Skeletal muscle cell (primary cell): ENCODE measurements at places on chromosomes 7 and 10.

DNA sequence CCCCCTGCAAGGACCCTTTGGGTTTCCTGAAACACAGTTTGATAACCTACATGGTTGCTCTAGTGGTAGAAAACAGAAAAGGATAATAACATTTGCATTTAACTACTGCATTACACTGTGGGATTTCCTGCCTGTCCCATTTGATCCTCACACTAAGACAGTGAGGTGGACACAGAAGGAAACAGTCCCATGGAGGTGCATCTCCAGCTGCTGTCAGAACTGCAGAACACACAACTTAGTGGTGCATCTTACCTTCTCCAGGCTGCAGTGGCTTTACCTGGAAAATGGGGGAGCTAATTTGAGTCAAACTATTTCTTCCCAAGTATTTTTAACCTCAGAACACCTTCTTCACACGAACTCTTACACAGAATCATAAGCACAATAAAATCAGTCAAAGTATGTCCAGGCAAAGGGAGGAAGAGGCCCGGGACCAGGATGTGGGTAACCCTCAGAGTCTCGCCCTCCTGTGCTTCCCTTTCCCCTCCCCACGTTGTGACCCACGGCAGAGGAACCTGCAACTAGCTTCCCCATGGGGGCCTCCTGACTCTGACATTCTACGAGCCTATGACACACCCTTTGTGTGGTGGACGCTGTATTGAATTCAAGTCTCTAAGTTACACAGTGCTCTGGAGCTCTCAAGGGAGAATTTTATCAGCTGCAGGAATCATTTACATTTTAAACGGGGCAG lies 33.7 kb downstream of the SCRN1 start:
- no peak for DNase-seq

DNA sequence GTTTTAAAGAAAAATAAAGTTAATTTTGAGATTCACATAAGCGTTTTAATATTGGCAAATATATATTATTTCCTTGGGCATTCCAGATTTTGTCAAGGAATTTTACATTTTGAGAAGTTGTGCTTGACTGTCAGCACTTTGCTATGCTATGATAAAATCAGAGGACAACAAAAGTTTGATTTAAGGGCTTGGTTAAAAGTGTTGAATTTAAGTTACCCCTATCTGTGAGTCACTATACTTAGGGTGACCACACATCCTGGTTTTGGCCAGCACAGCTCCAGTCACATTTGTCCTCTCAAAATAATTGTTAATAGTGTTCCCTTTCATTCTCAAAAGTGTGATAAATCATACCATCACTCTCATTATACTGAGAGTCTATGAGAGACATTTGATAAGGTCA lies 34.2 kb upstream of the ANK3 start:
- no peak for DNase-seq

GRCh38 chr7:778271-778967 lies 51.3 kb upstream of the PRKAR1B start:
- no peak for DNase-seq

- no peak for DNase-seq
Observed at GRCh38 chr7:75642810-75643486, 95.8 kb downstream of the HIP1 start.

DNA sequence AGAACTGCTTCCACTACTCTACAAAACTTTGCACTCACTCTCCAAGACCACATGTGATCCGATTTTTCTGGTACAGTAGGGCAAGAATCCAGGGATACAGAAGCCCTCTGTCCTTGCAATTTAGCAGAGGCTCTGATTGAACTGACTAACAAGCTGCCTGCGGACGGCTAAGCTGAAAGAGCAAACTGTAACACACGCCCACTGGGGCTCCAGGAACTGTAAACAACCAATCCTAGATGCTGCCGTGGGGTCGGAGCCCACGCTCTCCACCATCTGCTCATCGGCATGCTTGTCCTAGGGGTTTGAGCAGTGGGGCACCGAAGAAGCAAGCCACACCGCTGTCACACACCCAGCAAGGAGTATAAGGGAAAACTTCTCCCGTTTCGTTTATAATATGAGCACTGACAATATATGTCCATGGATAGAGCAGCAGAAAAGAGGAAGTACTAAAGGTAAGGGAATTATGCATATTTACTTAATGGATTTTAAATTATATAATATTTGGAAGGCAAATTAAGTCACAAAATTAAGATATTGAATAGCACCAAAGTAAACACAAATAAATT lies 634.4 kb upstream of the POT1 start:
- no peak for DNase-seq

- DNase-seq = no peak
Observed at GRCh38 chr7:665736-666453, 60.6 kb upstream of the DNAAF5 start.

DNA sequence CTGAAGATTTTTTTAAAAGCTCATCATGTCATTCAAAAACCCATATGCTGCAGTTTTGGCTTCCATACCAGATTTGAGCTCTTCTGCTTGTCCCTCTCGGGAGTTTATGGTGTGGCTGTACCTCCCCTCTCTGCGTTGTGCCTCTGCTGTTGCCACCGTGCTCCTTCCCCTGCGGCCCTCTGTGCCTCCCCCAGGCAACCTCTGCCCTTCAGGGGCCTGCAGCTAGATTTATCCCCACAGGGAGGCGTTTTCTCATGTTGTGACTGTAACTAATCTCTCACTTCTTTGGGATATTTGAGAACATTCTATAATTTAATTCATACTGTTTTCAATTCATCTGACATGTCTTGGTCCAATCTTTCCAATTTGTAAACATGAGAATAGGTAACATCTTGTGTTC lies 52.7 kb downstream of the TASOR2 start:
- no peak for DNase-seq

DNA sequence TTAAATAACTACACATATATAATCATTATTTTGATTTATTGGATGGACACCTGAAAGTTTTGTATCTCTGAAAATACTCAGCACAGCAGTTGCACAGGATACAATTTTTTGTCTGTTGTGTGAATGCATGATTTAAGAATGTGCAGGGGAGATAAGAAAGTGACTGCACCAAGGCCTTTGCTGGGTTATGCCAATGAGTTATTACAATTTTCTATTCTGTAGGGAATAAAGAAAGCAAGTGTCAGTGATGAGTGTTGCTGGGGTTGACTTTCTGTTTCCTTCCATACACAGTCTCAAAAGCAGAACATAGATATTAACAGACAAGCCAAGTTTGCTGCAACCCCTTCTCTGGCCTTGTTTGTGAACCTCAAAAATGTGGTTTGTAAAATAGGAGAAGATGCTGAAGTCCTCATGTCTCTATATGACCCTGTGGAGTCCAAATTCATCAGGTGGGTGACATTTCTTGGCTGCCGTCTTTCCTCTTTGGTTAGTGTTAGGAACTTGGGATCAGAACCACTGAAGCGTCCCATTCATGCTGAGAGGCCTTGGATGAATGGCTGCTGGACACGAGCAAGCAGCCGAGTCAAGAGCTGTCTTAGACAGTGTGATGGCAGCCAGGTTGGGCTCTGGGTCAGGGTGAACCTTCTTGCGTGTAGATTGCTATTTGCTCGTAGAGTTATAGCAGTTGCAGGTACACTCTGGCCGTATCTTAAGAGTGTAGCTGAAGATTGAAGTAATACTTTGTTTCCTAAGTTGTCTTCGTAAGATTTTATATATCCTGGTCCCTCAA lies 92.8 kb downstream of the DOCK1 start:
- no peak for DNase-seq

DNA sequence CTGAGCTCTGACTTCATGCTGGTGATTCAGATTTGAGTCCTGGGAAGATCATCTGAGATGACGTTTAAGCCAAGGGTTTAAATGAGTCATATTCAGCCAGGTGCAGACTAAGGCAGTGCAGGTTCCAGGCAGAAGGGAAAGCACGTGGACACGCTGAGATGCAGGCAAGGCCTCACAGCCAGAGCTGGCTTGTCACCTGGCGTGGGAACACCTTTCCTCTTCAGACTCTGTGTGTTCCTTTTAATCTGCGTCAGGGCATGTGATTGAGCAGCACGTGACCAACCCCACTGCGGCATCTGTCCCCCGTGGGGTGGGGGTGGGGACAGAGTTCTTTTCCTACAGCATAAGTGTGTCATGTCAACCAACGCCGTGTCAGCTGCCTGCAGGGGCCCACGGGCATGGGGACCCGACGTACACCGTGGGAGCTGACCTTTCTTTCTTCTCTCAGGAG lies 10.7 kb upstream of the IDI2 start:
- DNase-seq = no peak

GRCh38 chr7:158312789-158313188 lies 274.8 kb downstream of the PTPRN2 start:
- DNase-seq = no peak

- no peak for DNase-seq
Observed at GRCh38 chr10:96225119-96225518, 46.2 kb downstream of the BLNK start.

DNA sequence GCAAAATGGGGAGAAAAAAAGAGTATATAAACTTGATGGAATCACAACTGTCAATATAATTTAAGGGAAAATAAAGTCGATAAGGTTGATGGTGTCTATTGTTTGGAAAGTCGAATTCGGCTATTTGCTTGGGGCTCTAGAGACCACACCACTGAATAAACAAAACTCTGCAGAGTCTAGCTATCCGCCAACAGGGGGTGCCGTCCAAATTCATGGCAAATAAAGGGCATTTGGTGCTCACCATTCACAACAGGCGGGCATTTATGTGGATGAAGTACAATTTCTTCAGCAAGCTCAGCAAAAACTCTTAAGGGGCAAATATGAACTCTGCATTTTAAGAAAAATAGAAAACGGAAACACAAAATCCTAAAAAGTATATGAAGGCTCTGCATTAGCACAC lies 23.3 kb downstream of the CD36 start:
- no peak for DNase-seq

DNA sequence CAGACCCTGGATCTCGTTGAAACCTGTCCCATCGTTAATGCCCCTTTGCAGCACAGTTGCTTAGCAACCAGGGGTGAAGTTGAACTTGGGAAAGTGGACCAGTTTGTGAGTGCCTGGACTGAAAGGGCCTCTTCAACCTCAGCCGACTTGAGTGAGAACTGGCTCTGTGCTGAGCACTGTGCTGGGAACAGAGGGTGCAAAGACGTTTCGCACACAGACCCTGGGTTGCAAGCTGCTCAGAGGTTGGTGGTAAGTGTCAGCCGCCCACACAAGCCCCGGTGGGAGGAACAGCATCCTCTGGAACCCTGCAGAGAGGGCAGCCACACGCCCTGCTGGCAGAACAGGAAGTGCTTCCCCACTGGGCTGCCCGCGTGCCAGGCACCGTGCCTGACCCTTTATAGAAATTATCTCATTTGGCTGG lies 89.2 kb downstream of the CARD11 start:
- no peak for DNase-seq

DNA sequence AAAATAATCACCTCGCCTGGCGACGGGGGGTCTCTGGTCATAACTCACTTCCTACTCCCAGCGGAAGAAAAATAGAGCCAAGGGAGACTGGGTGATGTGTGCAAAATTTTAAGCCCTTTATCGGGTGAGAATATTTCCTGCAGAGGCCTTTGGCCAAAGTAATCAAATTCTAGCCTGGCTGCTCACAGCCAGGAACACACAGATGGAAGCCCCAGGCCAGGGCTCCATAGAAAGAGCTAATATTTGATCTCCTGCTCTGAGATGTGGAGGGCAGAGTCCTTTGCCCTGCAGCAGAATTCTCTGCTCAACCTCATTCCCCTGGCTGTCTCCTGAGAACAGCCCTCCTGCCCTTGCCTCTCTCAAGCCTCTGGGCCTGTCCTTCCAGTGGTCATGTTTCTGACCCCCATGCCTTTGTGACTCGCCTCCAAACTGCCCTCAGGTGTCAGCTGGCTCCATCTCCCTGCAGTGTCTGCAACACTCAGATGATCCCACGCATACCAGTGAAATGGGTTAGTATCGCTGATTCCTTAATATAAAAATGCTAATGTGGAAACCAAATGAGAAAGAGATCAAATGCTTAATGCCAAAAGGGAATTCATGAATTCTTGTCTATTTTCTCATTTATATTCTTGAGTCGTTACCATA lies 34.5 kb downstream of the FRMD4A start:
- DNase-seq = no peak

DNA sequence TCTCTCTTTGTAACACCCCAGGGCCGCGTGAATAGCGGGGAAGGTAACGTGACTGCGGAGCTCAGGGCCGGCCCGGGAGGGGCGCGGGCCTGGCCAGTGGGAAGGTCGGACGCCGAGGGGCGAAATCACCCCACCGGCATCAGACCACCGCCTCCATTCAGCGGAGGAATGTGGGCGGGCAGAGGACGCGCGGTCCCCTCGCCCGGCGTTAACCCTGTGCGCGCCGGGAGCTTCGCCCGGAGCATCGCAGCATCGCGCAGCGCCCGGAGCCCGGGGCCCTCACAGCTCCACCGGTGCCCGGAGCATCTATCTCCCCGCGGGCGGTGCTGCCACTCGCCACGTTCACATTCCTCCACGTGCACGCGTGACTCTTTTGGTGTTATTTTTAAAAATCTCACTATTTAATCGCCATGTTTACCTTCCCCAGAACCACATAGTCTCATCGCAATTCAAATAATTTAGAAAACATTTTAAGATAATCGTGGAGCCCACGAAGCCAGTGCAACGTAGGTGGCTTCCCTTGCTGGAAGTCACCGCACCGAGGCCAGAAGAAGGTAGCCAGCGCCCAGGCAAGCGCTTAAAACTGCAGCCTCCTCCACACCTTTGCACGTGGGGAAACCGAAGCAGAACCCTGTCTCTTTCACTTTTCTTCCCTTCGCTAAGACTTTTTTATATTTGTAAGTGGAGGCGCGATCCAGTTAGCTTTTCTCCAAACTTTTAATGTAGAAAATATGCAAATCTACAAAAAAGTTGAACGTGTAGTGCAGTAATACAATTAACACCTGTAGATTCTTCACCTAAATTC lies 21.8 kb downstream of the FGFBP3 start:
- DNase-seq = no peak

GRCh38 chr7:147182874-147183273 lies 1066.3 kb downstream of the CNTNAP2 start:
- DNase-seq = peak; percentile 8

GRCh38 chr10:70902661-70903261 lies 14.4 kb upstream of the PCBD1 start:
- no peak for DNase-seq

DNA sequence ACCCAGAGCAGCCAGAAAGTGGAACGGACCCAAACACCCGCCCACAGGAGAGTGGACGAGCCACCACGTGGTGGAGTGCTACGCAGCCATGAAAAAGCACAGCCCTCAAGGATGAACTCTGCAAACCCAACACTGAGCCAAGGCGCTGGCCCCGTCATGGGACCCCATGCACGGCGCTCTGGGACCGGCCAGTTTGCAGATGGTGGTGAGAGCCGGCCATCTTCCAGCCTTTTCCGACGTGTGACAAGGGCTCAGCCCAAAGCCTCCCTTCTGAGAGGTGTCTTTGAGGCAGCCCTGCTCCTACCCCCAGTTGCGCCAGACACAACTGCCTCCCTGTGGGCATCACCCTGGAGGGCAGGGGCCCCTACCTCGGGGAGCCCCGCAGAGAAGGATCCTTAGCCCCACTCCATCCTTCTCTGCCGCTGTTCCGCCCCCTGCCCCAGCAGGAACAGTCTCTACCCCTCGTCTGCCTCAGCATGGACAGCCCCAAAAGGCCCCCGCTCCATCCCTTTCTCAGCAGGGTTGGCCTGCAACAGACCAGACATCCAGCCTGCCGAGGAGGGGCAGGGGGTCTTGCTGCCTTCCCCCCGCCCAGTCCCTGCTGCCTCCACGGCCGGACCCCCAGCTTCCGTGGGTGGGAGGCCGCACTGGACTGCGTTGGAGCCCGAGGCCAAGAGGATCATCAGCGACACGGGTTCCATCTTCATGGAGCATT lies 75.7 kb downstream of the MICALL2 start:
- DNase-seq = no peak
